AG08395 (cell line): ENCODE measurements at places on chromosomes 3 and 15.
A peak's percentile ranks its signal among the peaks of the same experiment; 100 is the strongest.

GRCh38 chr3:104297617-104298016 is 1069.1 kb upstream of the ALCAM start:
- no peak for DNase-seq

- DNase-seq, result no peak
Observed at GRCh38 chr15:47959617-47960413, 161.0 kb upstream of the SLC24A5 start.

GRCh38 chr3:160886421-160886820 is 130.4 kb downstream of the PPM1L start:
- no peak for DNase-seq

GRCh38 chr15:41417418-41418195 is 712 bp downstream of the RTF1 start:
- DNase-seq, result peak; percentile 40

GRCh38 chr3:13884851-13885703 is 5.2 kb upstream of the WNT7A start:
- DNase-seq, result no peak

GRCh38 chr15:90062023-90062442 is 40.2 kb downstream of the IDH2 start:
- no peak for DNase-seq

DNA sequence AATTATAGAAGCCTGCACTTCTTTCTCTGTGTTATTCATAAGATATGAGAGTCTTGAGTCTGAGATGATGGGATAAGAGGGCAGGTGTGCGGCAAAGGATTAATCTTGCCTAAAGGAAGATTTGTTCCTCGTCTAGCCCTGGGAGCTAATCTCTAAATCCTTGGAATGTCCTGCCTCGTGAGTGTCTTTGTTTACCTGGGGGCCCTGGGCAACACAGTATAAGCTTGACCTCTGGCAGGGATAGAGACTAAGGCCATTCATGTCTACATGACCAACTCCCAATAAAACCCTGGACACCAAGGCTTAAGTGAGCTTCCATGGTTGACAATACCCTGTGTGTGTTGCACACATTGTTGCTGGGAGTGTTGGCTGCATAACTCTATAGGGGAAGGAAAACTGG is 3.2 kb upstream of the AGBL1 start:
- DNase-seq, result no peak

DNA sequence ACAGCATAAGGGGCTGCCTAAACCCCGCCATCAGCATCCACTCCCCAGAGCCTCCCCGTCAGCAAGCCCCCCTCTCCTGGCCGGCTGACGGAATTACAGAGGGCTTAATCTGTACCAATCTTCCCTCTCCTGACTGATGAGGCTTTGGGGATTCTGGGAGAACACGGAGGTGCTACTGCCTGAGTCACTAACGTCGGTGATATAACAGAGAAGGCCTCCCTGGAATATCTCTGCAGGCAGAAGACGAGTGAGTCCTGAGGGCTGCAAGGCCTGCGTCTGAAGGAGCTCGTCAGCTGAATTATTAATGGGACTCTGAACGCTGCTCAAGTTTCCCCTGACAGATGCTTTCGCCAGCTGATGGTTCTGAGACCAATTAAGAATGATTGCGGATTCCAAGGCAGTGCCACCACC is 147.7 kb downstream of the XXYLT1 start:
- DNase-seq, result peak; percentile 68

- peak; percentile 7 for DNase-seq
Observed at GRCh38 chr3:119580067-119580760, 922 bp downstream of the ADPRH start.

GRCh38 chr3:11591002-11591355 is 52.7 kb downstream of the VGLL4 start:
- DNase-seq, result peak; percentile 35

- DNase-seq, result no peak
Observed at GRCh38 chr3:191473661-191474198, 12.8 kb downstream of the PYDC2 start.

DNA sequence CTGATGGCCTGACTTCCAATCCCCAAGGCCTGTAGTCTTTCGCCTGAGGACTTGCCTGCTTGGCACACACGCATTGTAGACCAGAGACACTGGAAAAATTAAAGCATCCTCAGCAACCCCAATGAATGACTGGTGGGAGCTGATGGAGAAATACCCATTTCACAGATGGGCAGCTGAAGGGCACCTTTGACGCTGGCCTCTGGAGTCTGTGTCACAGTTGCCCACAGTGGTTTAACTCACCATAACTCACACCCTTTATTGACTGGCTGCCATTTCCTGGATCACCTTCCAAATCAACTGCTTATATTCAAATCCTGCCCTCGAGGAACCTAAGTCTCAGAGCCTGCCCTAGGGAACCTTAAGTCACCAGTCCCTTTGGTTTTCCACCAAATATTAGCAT is 183.1 kb downstream of the SHQ1 start:
- no peak for DNase-seq

DNA sequence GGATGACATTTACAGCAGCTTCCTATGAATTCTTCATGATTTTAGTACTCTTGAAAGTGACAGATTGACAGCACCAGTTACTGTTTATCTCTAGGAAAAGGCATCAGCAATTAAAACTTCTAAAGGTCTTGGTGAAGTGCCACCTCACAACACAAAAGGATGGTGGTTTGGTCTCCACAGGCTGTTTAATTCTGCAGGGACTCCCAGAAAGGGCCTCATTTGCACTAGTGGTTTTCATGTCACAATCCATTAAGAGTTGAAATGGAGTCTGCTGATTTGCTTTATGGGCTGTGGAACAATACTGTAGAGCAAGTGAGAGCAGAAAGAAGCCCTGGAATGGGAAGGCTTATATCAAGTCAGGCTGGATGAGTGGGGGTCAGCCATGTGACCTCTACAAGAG is 225.3 kb upstream of the KCNMB2 start:
- no peak for DNase-seq

- peak; percentile 70 for DNase-seq
Observed at GRCh38 chr3:132134611-132135010, 99.8 kb upstream of the CPNE4 start.

DNA sequence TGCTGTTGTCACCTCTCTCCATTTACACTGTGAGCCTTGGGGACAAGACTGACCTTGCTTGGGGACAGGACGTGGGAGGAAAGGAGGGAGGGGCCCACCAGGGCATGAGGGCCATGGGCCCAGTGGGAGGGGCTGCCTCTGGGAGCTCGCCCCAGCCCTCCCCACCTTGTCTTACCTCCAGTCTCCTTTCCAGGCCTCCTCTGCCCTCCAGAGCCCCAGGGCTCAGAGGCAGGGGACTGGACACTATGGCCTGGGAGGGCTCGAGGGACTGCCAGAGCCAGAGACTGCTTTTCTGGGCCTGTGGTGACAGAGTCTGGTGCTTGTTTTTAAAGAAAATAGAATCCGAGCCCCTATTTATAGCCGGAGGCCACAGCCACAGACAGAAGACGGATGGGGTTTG is 10.2 kb downstream of the CSPG4 start:
- DNase-seq, result no peak

GRCh38 chr15:81239190-81239589 is 42.5 kb downstream of the IL16 start:
- DNase-seq, result peak; percentile 38

DNA sequence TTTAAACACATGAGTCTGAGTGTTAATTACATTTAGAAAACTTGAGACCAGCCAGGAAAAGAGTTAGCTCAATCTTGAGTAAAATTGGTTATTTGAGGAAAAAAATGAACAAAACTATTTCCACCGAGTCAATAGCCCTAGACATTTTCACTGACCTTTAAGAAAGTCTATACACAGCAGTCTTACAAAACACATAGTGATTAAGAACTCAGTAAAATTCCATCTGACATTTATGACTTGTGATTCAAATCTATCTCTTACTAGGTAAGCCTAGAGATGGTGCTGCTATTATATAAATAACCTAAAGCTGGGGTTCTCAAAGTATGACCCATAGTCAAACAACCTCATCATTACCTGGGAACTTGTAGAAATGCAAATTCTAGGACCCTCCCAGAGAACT is 109.1 kb upstream of the COL8A1 start:
- no peak for DNase-seq

DNA sequence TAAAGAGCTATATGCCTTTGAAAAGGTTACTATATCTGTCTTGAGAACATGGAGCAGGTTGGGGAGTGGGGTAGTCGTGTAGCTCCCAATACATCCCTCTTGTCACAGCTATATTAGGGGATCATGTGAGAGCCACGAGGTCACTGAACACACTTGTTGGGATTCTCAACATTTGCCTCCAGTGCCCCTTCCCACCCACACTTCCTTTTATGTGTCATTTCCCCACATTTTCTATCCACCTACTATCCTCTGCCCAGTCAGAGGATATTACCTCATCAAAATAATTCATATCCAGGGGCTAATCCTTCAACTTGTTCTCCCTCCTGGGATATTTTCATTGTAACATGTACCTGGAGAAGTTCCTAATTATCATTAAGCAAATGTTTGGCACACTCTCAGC is 85.0 kb downstream of the CYP19A1 start:
- DNase-seq, result no peak

GRCh38 chr3:45858809-45859543 is 17.1 kb upstream of the LZTFL1 start:
- DNase-seq, result no peak

GRCh38 chr15:93801206-93801605 is 430.2 kb upstream of the MCTP2 start:
- DNase-seq, result peak; percentile 4

- no peak for DNase-seq
Observed at GRCh38 chr3:110731148-110731547, 340.5 kb upstream of the NECTIN3 start.

- no peak for DNase-seq
Observed at GRCh38 chr15:56923174-56923591, 4.7 kb downstream of the TCF12 start.

DNA sequence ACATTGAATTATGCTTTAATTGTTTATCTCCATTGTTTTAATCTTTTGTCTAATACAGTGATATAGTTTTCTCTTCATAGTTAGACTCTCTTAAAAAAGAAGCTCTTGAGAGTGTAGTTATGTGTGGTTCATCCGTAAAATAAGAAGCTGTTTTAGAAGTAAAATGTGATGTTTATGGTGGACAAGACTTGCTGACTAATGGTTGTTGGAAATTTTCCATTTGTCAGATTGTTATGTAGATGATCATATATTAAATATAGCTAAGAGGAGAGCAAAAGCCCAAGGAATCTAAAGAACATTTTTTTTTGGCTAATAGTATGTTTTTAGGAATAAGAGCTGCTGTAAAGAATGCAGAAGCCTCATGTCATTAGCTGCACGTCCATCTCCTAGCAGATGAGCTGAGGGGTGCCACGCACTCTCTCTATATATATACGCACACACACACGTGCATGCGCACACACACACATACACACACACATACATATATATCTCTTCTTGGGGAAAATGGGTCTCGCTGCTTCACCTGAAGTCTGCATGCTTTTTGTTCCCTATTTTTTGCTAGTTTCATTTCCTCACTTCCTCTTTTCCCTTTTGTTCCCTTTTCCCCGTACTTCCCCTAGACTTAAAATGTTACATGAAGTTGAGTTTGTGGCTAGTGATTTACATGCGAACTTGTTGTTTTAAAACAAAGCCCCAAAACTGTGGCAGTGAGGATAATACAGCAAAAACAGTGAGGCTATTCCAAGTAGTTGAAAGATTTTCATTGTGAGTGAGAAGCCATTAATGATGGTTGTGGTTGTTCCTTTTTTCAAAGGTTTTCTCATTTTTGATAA is 107.8 kb downstream of the MBNL1 start:
- no peak for DNase-seq

DNA sequence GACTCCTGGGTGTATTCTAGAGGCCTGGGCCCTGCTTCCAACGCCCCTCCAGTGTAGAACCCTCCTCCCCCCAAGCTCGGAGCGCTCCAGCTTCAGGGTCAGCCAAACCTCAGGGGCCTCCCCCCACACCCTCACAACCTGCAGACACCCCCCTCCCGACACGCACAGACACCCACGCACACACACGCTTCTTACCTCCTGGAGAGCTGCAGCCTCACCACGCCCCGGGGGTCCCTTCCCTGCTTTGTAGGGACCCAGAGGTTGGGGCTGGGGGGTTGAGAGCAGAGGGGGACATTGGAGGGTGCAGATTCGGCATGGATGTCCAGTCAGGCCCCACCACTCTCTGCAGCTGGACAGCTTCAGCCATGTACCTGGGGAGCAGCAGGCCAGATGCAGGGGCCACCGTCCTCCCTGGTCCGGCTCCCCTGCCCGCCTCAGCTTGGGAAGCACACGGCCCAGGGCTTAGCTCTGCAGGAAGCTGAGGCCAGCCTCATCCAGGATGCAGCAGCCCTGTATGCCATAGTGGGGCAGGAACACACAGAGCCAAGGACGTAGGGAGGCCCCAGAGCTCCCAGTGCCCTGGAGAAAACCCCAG is 13.0 kb downstream of the ZDHHC19 start:
- no peak for DNase-seq

DNA sequence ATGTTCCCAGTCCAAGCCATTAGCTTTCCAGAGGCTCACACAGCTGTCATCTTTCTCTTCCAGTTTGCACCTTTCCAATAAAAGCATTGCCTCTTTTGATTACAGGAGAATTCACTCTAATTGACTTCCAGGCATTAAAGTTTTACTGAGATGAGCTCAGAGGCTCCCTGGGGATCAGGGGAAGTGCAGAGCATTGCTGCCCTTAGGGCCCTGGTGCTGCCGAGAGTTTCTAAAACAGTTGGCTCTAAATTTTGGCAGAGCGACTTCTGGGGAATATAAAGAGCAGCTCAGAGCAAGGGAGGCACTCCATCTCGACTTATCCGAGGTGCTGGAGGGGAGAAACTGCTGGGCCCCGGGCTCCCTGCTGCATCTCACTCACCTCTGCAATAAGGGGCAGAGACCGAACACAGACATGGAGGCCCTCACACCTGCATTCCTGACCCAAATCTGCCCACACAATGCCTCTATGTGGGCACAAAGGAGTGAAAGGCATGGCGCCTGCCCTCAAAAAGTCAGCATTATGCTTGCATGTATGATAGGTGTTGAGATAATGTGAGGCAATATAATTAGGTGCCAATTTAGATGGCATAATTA is 61.7 kb downstream of the SCN11A start:
- DNase-seq, result no peak

GRCh38 chr3:45516829-45517228 is 77.7 kb upstream of the LIMD1 start:
- DNase-seq, result no peak

DNA sequence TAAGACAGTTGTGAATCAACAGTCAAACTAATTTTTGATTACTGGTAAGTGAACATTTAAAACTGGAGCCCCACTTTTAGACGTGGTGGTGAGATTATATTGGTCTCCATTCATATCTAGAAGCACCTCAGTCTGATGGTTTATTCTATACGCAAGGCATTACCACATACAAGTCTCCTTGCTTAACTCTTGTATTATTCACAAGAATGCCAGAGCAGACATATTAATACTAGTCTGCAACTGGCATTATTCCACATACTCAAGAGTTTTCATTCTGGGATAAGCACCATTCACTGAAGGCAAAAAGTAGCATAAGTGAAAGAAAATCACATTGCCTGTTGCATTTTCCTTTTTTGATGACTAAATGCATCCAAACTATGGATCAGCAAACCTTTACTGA is 36.9 kb upstream of the MEIS2 start:
- no peak for DNase-seq

DNA sequence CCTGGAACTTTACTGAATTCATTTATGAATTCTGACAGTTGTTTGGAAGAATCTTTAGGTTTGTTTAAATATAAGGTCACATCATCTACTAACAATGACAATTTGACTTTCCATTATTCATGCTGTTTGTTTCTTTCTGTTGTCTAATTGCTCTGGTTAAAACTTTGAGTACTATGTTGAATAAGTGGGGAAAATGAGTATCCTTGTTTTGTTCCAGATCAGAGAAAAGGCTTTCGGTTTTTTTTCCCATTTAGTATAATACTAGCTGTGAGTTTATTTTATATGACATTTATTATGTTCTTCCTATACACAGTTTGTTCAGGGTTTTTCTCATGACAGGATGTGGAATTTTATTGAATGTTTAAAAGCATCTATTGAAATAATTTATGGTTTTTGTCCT is 11.3 kb upstream of the TUBGCP5 start:
- DNase-seq, result no peak
